Calu3 (cell line): ENCODE measurements at places on chromosomes 3 and 15. TPM values are rescaled to one million over a fixed set of nuclear protein-coding genes. Genes with fewer than 3 reads are reported as not detected.
A peak's percentile ranks its signal among the peaks of the same experiment; 100 is the strongest.

GRCh38 chr3:122392868-122393844 lies 9.2 kb downstream of the FAM162A start:
- DNase-seq = no peak
- no peaks in the 10 kb centered on the region for H3K36me3 ChIP-seq
- H3K4me1 ChIP-seq = no peaks in the 10 kb centered on the region

The RPP25 gene
- total RNA-seq = 14.9 and 19.2 TPM in 2 replicates

The GLCE gene
- total RNA-seq = 20.4 and 22.4 TPM in 2 replicates

DNA sequence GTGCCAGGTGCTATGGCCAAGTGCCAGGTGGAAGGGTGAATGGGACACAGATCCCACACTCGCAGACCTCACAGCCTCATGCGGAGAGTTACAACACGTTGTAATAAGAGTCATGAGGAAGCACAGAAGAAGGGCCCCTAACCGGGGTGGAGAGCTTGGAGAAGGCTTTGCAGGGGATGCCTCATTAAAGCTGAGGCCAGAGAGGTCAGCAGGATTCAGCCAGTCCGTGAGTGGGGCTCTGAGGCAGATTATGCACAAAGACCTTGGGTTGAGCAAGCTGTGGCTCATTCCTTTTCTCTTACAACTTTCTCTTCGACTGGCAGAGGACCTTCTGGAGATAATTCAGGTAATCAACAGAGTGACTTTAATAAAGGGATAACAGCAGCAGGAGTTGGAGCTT lies 65.3 kb upstream of the SNRK start:
- H3K36me3 ChIP-seq = no peaks in the 10 kb centered on the region
- no peaks in the 10 kb centered on the region for H3K27me3 ChIP-seq
- no peak overlapping the region for H3K4me3 ChIP-seq
- no peak overlapping the region for H3K27ac ChIP-seq
- no peak for DNase-seq

The SAMD7 gene
- not detected in 2 replicates for total RNA-seq

The HGD gene
- total RNA-seq = 23.0 and 29.5 TPM in 2 replicates

DNA sequence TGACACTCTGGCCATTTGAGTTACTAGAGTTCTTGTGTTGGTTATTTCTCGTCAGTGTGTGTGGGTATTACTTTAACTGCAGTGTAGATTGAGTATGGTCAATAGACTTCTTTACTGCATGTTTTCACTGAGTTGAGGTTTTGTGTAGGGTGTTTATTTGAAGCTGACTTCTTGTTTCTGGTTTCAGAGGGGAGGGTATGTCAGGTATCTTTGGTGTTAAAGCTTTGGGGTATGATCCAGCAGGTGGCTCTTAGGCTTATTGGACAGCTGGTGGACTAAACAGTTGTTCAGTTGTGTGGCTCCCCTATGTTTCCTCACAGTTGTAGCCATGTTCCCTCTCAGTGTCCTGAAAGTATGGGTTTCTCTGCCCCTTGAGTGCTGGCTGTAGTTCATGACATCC lies 72.0 kb downstream of the AKAP13 start:
- DNase-seq = no peak
- no peak overlapping the region for H3K27ac ChIP-seq
- no peaks in the 10 kb centered on the region for H3K27me3 ChIP-seq
- peaks cover 61% of the 10 kb centered on the region for H3K4me1 ChIP-seq
- H3K4me3 ChIP-seq = no peak overlapping the region
- no peaks in the 10 kb centered on the region for H3K36me3 ChIP-seq

The CNTN4 gene
- total RNA-seq = 1.6 and 2.9 TPM in 2 replicates

DNA sequence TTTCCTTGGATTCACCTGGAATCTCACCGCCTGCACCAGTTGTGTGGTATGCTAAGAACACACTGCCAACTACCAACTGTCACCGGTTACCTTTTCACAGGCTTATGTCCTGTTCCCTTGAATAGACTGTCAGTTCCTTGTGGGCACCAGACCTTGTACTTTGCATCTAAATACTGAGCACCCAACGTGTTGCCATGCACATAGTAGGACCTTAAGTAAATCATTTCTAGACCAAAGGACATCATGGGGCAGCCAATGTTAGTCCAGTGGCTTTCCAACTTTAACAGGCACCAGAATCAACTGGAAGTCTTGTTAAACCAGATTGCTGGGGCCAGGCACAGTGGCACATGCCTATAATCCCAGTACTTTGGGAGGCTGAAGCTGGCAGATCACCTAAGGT lies 1.2 kb upstream of the RPAP1 start:
- H3K4me3 ChIP-seq = peak overlapping the region; percentile 77
- no peaks in the 10 kb centered on the region for H3K27me3 ChIP-seq
- DNase-seq = no peak
- H3K4me1 ChIP-seq = no peaks in the 10 kb centered on the region

- H3K4me1 ChIP-seq = no peaks in the 10 kb centered on the region
- no peaks in the 10 kb centered on the region for H3K36me3 ChIP-seq
- no peak overlapping the region for H3K4me3 ChIP-seq
Measured at GRCh38 chr3:40951636-40952035, 247.7 kb upstream of the CTNNB1 start.

The CLDN1 gene
- 204 and 253 TPM in 2 replicates for total RNA-seq

The ZNF717 gene
- 13.6 and 15.6 TPM in 2 replicates for total RNA-seq

DNA sequence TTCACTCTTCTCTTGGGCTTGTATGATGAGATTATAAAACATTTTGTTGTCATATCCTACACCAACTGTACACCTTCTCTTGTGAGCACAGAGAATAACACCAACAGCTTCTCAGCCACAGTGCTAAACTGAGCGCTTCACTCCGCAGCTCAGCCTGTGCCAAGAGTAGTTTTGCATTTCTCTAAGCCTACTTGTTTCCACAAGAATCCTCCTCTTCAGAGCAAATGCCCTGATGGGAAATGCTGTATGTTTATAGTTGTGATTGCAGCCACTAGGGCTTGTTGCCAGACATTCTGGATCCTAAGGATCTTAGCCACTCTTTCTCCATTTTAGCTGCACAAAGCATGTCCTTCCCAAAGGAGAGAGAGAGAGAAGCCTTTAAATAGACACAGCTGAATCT lies 138.8 kb upstream of the PLXND1 start:
- H3K4me3 ChIP-seq = no peak overlapping the region
- H3K36me3 ChIP-seq = peaks cover 5% of the 10 kb centered on the region
- H3K27ac ChIP-seq = no peak overlapping the region
- DNase-seq = no peak
- no peaks in the 10 kb centered on the region for H3K27me3 ChIP-seq

- no peaks in the 10 kb centered on the region for H3K27me3 ChIP-seq
- H3K36me3 ChIP-seq = no peaks in the 10 kb centered on the region
- H3K4me1 ChIP-seq = no peaks in the 10 kb centered on the region
- no peak overlapping the region for H3K27ac ChIP-seq
- DNase-seq = no peak
- no peak overlapping the region for H3K4me3 ChIP-seq
Measured at GRCh38 chr15:29651476-29652233, 170.6 kb downstream of the TJP1 start.

DNA sequence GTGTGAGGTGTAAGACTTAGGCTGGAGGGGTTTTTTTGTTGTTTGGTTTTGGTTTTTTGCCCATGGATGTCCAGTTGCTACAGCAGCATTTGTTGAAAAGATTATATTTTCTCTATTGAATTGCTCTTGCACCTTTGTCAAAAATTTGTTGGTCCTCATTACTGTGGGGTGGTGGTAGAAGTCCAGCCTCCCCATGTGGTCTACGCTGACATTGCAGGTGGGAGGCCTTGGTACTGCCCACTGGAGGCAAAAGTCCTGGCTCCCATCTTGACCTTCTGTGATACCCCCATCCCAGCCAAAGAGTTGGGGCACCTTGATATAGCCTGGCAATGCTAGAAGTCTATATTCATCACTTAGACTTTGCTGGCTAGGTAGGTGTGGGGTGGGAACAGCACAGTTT lies 5.4 kb upstream of the RAB6B start:
- peaks cover 97% of the 10 kb centered on the region for H3K27me3 ChIP-seq
- no peak overlapping the region for H3K4me3 ChIP-seq
- no peak for DNase-seq

The GOLGA8J gene
- total RNA-seq = not detected in 2 replicates

DNA sequence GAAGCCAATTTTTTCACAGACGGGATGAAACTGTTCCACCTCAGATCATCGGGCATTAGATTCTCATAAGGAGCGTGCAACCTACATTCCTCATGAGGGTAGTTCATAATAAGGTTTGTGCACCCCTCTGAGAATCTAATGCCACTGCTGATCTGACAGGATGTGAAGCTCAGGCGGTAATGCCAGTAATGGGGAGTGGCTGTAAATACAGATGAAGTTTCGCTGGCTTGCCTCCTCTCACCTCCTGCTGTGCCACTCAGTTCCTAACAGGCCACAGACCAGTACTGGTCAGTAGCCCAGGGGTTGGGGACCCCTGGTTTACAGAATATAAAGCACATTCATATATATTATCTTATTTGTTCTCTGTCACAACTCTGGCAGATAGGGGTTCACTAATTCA lies 2.1 kb upstream of the LIMD1 start:
- DNase-seq = no peak
- H3K27me3 ChIP-seq = peaks cover 14% of the 10 kb centered on the region
- H3K27ac ChIP-seq = peak overlapping the region; percentile 1
- peaks cover 30% of the 10 kb centered on the region for H3K36me3 ChIP-seq
- peaks cover 21% of the 10 kb centered on the region for H3K4me1 ChIP-seq
- no peak overlapping the region for H3K4me3 ChIP-seq

The ZPLD1 gene
- total RNA-seq = 0.64 and 1.2 TPM in 2 replicates

- DNase-seq = peak; percentile 9
- peaks cover 22% of the 10 kb centered on the region for H3K27me3 ChIP-seq
- peaks cover 24% of the 10 kb centered on the region for H3K36me3 ChIP-seq
- no peak overlapping the region for H3K4me3 ChIP-seq
- H3K27ac ChIP-seq = no peak overlapping the region
Measured at GRCh38 chr3:58234516-58234931, 3.1 kb upstream of the ABHD6 start.

The EHHADH gene
- total RNA-seq = 20.1 and 24.3 TPM in 2 replicates

The GPR62 gene
- total RNA-seq = not detected in 2 replicates
